ENCODE measurements at places on chromosomes 1 and 21. TPM values are rescaled to one million over a fixed set of nuclear protein-coding genes. Genes with fewer than 3 reads are reported as not detected.
A peak's percentile ranks its signal among the peaks of the same experiment; 100 is the strongest.

DNA sequence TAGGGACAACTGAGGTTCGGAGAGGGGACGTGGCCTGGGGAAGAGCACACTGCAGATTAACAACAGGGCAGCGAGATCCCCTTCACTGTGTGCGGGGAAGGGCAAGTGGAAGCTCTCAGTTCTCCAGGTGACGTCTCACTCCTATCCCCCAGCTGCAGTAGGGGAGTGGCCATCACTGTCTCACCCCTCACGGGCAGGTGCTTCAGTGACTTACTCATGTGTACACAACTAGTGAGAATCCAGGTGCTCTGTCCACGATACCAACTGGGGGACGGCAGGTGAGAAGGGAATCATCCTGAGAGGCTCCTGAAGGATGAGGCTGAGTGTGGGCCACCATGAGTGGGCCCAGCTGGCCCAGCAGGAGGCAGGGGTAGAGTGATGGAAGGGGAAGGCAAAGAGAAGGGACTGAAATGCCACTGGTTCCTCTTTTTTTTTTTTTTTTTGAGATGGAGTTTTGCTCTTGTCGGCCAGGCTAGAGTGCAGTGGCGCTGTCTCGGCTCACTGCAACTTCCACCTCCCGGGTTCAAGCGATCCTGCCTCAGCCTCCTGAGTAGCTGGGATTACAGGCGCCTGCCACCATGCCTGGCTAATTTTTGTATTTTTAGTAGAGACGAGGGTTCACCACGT, 25.9 kb downstream of the RHBG start:
- DNase-seq, result no peak

- DNase-seq, result no peak
Measured at GRCh38 chr1:220315070-220315839, 43.0 kb upstream of the RAB3GAP2 start.

- DNase-seq, result no peak
Measured at GRCh38 chr1:210541680-210542358, 213.1 kb downstream of the HHAT start.

DNA sequence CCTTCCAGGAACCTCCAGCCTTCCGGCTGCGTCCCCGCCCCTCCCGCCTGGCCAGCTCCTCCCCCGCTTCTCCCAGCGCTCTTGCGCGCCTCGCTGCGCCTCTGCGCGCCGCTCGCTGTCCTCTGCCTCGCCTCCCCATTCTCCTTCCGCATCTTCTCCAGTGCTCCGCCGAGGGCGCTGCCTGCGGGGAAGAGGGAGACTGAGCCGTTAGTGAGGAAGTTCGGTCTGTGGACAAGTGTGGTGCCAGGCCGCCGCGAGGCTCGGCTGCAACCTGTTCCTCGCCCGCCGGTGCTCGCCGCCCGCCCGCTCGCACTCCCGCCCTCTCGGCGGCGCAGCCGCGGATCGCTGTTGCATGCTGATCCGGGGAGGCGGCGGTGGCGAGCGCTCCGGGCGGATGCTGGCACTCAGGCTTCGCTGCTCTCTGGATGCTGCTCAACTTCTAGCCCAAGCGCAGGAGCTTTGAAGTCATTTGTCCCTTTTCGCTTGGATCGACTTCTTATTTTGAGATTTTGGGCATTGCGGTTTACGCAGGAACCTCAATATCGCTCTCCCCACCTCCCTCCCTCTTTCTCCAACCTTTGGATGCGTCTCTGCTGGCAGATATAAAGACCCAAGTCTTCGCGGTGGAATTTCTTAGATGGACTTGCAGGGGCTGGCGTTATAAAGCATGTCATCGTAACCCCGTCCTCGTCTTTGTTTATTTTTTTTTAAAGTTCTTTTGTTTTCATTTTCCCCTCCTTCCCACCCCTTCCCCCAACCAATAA, 614 bp upstream of the CACNA1E start:
- peak; percentile 49 for DNase-seq

GRCh38 chr1:206859082-206859521, 6.3 kb upstream of the IL20 start:
- DNase-seq, result no peak

- DNase-seq, result no peak
Measured at GRCh38 chr1:116916533-116917445, 7.1 kb downstream of the PTGFRN start.

DNA sequence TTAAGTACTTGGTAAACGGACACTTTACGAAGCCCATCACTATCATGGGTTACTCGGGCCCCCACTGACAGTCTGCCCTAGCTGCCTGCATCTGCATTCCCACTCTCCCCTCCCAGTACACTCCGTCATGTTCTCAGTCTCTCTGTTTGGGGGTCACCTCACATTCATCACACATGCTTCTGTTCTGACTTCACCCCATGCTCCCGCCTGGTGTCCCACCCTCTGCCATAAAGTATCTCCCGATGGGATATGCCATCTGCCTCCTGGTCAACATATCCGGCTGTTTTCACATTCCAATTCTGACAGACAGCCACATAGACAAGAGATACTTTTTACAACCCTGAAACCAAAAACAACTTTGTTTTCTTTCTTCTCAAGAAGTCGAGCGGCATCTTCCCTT, 1.0 kb downstream of the OLFML2B start:
- DNase-seq, result no peak

- no peak for DNase-seq
Measured at GRCh38 chr1:172244865-172245264, 175.6 kb upstream of the C1orf105 start.

DNA sequence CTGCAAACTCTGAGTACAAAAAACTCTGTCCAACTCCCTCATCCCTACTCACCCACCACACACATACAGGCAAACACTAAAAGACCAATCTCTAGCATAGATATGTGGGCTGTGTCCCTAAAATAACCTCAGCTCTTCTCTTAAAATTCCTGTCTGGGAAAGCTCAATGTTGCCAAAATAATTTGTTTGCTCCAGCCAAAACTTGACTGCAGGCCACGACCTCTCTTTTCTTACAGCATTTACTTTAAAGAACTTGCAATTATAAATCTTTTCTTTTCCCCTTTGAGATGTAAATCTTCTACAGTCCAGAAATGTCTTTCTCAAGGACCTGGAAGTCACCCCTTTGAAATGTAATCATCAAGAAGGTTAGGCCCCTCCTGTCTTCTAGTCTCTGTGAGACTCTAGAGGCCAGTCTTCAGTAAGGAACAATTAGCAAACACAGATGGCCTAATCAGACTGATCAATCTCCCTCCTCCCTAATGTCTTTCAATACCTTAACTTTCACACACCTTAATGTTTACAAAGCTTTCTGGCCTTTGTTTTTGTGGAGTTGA, 483.6 kb upstream of the RGS18 start:
- no peak for DNase-seq

GRCh38 chr21:42156690-42157605, 62.0 kb upstream of the ABCG1 start:
- no peak for DNase-seq

GRCh38 chr1:243465738-243466137, 209.9 kb downstream of the SDCCAG8 start:
- DNase-seq, result no peak

GRCh38 chr1:211632808-211633523, 42.5 kb downstream of the NEK2 start:
- no peak for DNase-seq

GRCh38 chr1:195788721-195789120, 819.5 kb downstream of the KCNT2 start:
- no peak for DNase-seq

DNA sequence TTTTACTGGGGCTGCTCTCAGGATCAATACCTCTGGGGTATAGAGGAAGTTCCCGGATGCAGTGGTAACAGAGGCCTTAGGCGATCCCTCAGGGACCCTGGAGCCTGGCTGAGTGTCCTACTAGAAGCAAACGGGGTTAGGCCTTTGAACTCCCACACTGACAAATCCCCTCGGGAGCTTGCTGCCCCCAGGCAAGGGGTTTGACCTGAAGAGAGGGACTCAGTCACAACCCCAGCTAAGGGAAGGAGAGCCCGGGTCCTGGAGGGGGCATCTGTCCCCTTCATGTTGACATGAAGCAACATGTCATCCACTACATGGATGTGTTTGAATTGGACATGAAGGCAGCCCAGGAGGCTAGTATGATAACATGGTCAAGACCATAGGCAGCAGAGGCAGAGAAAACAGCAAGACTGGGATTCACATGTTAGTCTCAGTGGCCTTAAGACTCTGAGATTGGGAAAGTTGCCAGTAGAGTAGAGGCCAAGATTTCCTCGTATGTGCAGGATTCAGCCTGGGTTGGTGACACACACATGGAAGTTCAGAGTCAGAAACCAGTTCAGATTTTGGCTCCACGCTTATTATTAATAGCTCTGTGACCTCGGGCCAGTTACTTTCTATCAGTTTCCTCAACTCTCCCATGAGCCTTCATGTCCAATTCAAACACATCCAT, 101.5 kb downstream of the KCNN3 start:
- DNase-seq, result no peak

DNA sequence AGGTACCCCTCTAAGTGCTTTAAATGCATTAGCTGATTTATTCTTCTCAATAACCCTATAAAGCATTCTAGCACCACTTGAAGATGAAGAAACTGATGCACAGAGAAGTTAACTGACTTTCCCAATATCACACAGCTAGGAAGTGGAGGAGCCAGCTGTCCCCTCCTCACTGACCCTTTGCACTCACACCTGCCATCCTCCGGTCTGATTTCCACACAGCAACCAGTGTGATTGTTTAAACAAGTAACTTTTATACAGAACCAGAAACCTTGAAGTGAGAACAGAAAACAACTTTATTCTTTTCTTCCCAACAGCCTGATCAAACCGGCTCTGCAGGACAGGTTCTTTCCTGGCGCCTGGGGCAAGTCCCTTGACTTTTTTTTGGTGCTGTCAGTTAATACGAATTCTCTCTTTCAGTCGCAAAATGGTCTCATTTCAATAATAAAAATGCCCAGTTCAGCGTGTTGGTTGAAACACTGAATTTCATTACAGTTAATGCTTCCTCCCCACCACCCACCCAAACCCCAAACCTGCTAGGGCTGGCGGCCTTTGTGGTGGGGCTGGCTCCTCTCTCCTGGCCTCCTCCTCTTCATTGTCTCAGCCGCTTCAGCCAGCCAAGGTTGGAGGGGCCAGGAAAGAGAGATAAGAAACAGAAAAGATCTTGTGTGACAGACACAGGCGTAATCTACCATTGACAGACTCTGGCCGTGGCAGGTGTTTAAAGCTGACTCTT, 26.4 kb upstream of the EEIG2 start:
- DNase-seq, result no peak

GRCh38 chr1:102045752-102046151, 49.0 kb upstream of the OLFM3 start:
- DNase-seq, result no peak

DNA sequence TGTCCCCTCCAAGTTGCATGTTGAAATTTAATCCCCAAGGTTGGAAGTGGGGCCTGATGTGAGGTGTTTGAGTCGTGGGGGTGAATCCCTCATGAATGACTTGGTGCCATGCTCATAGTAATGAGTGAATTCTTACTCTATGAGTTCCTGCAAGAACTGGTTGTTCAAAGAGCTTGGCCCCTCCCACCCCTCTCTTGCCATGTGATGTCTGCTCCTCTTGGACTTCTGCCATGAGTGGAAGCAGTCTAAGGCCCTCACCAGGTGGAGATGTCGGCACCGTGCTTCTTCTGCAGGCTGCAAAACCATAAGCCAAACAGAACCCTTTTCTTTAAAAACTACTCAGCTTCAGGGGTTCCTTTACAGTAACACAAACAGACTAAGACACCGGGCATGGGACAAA, 14.3 kb downstream of the G0S2 start:
- DNase-seq, result no peak

- no peak for DNase-seq
Measured at GRCh38 chr1:243500512-243500911, 244.7 kb downstream of the SDCCAG8 start.

GRCh38 chr1:30109853-30110252, 613.5 kb downstream of the MATN1 start:
- no peak for DNase-seq

DNA sequence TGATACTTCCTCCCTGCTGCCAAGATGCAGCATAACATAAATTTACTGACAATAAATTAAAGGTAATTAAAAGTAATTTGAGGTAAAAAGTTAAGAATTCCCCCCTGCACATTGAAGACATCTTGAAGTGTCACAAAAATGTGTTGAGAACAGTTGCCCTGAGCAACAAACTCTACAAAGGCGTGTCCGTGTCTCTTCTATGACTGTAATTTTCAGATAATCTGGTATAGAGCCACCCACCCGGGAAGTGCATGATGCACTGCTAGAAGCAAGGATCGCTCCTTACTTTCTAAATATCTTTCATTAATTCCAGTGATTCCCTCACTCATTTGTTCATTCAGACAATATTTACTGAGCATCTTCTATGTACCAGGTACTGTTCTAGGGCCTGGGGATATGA, 11.0 kb upstream of the CASQ1 start:
- no peak for DNase-seq

The CYP4B1 gene
- polyA plus RNA-seq, result not detected

The TENT5C gene
- 64.7 TPM for polyA plus RNA-seq

The IGFN1 gene
- not detected for polyA plus RNA-seq

The ICOSLG gene
- polyA plus RNA-seq, result 0.49 TPM

The CA6 gene
- not detected for polyA plus RNA-seq

The GREM2 gene
- not detected for polyA plus RNA-seq

The FCRL5 gene
- polyA plus RNA-seq, result not detected

The NCAM2 gene
- polyA plus RNA-seq, result not detected

The MRTO4 gene
- 21.6 TPM for polyA plus RNA-seq

The TRABD2B gene
- polyA plus RNA-seq, result not detected

The GJA4 gene
- not detected for polyA plus RNA-seq

The RO60 gene
- polyA plus RNA-seq, result 144 TPM

The NLRP3 gene
- not detected for polyA plus RNA-seq

The CFAP107 gene
- polyA plus RNA-seq, result not detected

The CHRM3 gene
- polyA plus RNA-seq, result 0.13 TPM

The NPR1 gene
- not detected for polyA plus RNA-seq

The CFHR2 gene
- polyA plus RNA-seq, result not detected

The DDR2 gene
- polyA plus RNA-seq, result not detected

The KIF26B gene
- not detected for polyA plus RNA-seq

The FCRL2 gene
- 0.09 TPM for polyA plus RNA-seq

The ACTL8 gene
- polyA plus RNA-seq, result not detected

The MARK1 gene
- 0.05 TPM for polyA plus RNA-seq

All from CD4-positive, CD25-positive, alpha-beta regulatory T cell (primary cell).